ENCODE measurements at places on chromosomes 4 and X.

DNA sequence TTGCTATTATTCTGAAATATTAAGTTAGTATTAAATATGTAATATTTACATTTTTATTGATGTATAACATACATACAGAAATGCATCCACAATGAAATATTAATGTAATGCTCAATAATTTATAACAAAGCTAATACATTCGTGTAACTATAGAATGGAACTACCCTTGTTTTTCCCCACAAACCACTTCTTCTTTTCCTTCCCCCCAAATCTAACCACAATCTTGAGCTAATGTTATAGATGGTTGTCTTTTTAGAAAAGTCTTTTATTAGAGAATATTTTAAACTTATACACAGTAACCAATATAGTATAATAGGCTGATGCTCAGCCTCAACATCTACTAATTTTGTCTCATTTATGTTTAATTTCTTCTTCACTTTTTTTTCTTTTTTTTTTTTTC, 4.5 kb upstream of the ZNF732 start:
- DNase-seq, result no peak

GRCh38 chr4:171538601-171539100, 274.6 kb upstream of the GALNTL6 start:
- no peak for DNase-seq

- no peak for DNase-seq
These were observed 2.0 kb upstream of the HELT start for GRCh38 chr4:185016101-185016940.

DNA sequence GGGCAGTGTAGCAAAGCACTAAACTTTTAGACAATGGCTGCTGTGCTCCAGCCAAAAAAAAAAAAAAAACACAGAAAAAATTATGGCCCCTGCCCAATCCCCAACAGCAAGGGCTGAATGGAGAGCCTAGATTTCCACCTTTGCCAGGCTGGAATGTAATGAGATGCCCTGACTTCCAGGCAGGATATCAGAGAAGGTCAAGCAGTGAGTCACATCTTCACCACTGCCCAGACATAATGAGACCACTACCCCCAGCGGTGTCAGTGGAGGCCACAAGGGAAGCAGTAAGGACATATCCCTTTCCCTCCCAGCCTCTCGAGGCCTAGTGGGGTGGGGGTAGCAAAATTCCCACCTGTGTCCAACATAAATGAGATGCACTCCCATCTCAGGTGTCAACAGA, 216.3 kb upstream of the LEF1 start:
- no peak for DNase-seq

DNA sequence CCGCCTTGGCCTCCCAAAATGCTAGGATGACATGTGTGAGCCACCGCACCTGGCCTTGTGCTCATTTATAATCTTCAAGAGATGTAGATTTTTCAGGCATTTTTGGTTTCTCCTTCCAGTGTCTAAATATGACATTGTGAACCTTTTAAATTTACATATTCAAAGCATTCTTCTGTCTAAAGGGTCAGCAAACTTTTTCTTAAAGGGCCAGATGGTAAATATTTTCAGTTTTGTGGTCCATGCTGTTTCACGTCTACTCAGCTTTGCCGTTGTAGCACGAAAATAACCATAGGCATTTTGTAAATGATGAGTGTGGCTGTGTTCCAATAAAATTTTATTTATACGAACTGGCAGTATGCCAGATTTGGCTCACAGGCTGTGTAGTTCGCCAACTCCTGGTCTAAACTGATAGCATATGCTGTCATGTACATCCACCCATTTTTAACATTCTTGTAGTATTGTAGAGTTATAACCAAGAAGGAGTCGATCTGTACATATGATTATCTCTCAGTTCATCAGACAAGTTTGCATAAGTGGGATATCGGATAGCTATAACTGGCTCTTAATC, 12.7 kb upstream of the GCNA start:
- DNase-seq, result no peak

GRCh38 chrX:110417128-110417527, 58.5 kb downstream of the RTL9 start:
- no peak for DNase-seq

DNA sequence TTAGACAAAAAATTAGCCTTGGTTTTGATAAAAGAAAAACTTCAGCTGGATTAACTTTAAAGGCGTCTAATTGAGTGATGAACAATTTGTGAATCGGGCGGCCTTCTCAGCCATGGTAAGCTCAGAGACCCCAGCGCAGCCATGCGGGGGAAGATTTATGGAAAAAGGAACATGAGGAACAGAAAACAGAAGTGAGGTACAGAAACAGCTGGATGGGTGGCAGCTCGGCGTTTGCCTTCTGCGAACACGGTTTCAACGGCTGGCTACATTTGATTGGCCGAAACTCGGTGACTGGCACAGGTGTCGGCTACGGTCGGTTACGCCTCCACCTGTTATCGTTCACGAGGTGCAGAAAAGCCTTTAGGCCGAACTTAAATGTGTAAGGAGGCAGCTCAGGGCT, 401.4 kb upstream of the FAT1 start:
- no peak for DNase-seq

DNA sequence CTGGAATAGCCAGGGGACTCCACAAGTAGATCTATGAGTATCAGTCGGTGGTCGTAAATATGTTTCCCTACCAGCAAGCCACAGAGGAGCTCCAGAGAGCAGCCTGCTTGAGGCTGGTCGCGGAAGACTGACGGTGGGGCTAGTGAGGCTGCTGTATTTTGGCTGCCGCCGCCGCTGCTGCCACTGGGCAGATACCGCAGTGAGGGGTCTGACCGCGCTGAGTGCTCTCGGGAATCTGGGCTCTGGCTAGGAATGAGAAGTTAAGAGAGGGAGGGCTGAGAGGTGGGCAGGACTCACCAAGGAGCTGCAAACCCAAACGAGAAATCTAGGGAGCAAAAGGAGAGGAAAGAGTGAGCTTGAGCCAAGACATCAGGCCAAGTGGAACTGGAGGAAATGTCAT, at the start of gene EXOC1L:
EXOC1L (plus strand) TSS at position 157 of the 400 bp plus-strand sequence; CDS start at position 394, 237 bp downstream.
- DNase-seq, result no peak

DNA sequence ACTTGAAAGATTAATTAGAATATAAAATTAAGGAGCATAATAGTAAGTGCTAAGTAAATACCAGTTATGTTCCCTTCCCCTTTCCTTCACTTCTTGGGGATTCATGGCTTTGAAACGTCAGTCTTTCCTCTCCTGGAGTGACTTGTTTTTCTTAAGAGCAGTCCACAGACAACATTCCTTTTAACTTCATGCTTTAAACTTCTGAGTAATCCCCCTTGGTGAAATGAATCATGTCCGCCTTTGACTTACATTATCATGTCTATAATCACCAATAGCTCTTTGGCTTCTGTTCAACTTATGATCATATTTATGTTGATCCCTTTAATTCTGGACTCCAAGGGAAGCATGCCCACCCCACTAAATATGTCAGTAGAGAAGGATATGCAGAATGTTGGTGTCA, 1012.1 kb upstream of the SLIT2 start:
- no peak for DNase-seq

DNA sequence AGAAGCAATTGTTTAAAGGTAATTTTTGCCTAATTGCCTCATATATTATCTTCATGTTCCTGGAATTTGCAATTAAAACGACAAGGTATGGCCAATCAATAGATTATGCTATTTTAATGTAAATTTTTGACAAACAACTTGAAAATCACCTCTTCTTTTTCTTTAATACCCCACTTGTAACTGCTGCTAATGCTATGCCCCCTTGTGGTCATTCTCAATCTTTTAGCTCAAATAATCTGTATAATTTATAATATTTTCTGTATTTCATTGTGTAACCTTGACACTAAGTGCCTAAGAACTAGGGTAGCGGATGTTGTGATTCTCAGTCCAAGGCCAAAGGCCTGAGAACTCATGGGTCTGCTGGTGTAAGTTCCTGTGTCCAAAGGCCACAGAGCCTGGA, 831.7 kb upstream of the POU3F4 start:
- no peak for DNase-seq

DNA sequence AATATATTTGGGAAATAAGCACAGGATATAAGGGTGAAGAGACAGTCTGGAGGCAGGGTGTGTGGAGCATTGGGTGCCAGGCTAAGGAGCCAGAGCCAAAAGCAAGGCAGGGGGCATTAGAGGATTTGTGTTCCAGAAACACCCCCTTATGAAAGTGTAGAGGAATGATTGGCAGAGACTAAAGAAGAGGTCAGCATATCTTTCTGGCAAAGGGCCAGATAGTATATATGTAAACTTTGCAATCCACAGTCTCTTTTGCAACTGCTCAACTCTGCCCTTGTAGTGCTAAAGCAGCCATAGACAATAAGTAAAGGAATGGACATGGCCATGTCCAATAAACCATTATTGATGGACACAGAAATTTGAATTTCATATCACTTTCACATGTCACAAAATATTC, 3.6 kb upstream of the SLC9A6 start:
- no peak for DNase-seq

GRCh38 chr4:11081006-11081405, 347.7 kb downstream of the HS3ST1 start:
- no peak for DNase-seq

- no peak for DNase-seq
These were observed 80.2 kb upstream of the SORBS2 start for GRCh38 chr4:185892165-185892564.

GRCh38 chrX:9785254-9785943, 830 bp upstream of the SHROOM2 start:
- DNase-seq, result no peak

DNA sequence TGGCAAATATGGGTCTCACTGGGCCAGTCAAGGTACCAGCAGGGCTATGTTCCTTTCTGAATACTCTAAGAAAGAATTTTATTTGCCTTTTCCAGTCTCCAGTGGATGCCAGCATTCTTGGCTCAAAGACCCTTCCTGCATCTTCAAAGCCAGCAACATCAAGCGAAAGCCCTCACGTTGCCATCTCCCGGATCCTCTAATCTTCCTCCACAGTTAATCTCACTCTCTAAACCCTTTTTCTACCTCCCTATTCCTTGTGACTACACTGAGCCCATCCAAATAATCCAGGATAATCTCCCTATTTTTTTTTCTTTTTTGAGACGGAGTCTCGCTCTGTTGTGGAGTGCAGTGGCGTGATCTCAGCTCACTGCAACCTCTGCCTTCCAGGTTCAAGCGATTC, 23.4 kb downstream of the RFC1 start:
- no peak for DNase-seq

GRCh38 chrX:133555782-133556458, 140.6 kb upstream of the GPC4 start:
- DNase-seq, result no peak

DNA sequence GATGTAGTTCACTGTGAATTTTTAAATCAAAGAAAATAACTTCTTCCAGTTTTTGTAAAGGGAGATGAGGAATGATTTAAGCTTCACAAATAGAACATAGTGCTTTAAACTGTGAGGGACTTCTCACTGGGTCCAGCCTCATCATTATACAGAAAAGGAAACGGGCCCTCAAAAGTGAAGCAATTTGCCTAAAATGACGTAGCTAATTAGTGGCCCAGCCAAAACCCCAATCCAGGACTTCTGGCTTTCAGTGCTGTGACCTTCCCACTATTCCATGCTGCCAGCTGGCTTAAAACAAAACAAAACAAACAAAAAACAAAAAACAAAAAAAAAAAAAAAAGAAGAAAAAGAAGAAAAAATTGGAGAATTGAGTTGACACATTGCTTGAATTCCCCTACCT, 45.0 kb upstream of the STOX2 start:
- no peak for DNase-seq

- no peak for DNase-seq
These were observed 21.4 kb downstream of the PHEX start for GRCh38 chrX:22053481-22053880.

GRCh38 chr4:117560329-117560728, 474.0 kb upstream of the NDST3 start:
- DNase-seq, result no peak

GRCh38 chrX:109345856-109346255, 136.0 kb downstream of the GUCY2F start:
- DNase-seq, result no peak
